NCI-H2081 treated with DMSO at 0.1 percent for 48 hours (cell line): ENCODE measurements at places on chromosomes 12 and 14.

DNA sequence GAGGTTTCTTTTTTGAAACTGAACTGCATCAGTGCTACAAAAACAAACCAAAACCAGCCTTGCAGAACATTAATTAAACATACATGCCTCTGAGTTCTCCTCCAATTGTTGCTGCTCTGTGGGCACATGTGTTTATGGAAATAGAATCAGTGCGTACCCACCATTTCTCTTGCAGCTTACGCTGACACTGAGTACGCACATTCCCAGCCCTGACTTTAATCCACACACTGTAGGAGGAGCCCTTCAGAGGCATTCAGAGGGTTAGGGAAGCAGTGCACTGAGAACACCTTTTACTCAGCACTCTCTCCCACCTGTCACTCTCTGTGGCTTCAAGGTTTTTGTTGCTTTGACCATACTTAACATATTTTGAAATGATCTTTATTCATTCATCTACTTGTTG is 250.5 kb upstream of the PWP1 start:
- DNase-seq, result no peak

DNA sequence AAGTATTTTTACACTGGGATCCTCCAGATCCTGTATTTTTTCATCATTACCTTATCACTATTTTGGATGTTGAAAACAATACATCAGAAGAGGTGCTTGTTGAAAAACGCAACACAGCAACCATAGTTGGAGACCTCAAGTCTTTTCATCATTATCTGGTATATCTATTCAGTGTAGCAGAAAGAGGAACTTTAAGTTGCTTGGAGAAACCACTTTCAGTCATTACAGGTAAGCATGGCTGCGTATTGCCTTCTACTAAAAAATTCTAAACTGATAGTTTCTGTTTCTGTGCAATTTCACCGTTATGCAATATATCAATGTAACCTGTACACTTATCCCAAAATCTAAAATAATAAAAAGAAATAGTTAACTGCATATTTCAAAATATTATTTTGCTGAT is 32.2 kb upstream of the PTPRQ start:
- no peak for DNase-seq

- no peak for DNase-seq
Measured at GRCh38 chr12:42255221-42255865, 17.3 kb upstream of the YAF2 start.

DNA sequence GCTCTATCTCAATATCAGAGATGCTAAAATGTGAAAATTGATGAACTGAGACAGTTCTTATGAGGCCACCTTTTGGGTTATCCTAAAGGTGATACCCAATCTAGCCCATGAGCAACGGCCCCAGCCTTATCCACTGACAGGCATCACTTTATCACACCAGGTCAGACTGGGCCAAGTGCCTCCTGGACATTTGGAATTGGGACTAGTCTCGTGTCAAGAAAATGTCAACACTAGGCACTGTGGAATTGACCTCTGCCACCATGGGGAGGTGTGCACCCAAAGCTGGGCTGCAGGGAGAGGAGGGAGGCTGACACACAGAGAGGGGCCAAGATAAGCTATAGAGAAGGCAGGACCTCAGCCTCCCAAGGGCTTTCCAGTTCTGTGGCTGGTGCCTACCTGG is 78.5 kb upstream of the ZFP36L1 start:
- no peak for DNase-seq

DNA sequence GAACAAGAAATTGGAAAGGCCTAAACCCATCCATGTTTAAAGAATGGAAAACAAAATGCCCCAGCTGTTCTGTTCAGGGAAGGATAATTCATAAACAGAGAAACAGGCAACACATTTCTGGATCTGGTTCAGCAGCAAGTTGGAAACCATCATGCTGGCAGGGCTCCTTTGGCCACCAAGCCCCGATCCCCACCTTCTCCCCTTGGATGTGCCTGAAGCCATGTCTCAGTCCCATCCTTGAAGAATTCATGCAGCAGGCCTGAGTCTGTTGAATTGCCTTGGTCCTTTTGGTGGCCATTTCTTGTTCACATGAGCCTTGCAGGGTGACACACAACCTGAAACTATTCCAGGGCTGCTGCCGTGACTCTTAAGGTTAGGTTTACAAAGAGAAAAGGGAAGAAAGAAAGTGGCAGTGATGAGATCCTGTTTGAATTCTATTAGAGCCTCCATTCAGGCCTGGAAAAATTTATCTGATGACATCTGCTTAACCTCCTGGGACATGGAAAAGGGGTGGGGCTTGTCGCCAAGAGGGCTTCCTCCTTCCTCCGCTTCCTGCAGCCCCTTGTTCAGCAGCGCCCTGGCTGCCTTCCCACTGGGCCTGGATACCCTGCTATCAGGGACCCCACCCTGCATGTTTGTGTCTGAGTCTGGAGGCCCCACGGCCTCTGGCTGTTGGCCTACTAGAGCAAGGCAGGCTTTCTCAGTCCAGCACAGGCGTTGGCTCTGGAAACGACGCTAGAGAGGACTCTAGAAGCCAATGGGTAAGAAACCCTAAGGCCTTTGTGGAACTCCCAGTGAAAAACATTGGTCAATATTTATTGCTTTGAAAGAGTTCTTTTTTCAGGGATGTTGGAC is 341.9 kb downstream of the C12orf75 start:
- no peak for DNase-seq

GRCh38 chr12:51368640-51369517 is 22.3 kb downstream of the GALNT6 start:
- DNase-seq, result no peak

- DNase-seq, result no peak
Measured at GRCh38 chr12:27048822-27049752, 26.7 kb downstream of the MED21 start.

DNA sequence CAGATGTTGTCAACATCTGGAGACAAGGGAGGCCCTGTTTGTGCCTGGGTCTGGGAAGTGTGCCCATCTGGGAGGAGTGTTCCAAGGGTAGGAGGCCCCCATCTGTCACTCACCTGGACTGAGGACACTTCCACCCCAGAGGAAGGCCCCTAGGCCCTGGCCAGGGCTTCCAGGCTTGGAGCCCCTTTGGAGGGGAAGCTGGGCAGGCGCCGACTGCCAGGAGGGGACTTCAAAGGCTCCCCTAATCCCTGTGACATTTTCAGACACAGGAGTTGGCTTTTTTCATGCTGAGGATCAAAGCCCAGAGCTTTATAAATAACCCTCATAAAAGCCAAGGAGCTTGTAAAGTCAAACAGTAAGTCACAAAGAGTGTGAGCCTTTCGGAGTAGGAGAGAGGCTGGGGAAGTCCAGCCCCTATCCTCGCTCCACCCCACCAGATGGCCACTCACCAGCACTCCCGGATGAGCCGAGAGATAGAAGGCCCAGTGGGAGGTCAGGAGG is 17.6 kb upstream of the FAM222A start:
- no peak for DNase-seq

DNA sequence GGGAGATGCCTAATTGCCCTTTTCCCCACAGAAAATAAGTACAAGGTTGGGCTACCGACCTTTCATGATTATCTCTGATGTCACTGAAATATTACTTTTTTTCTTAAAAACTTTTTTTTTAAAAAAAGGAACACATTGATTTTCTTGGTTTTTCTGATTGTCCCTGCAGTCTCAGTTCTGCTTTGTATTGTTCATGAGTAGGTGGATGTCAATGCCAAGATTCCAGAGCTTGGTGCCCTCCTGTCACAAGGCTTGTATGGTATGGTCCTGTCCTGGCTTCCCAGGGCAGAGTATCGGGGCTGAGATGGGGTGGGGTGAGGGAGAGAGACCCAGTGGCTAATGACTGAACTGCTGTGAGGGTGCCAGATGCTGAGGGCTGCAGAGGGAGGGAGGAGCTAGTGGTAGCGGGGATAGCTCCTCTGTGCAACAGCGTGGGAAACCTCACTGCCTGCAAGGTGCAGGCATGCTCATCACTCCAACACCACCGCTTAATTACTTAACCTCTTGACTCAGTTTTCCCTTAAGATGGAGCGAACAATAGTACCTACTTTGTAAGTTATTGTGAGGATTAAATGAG is 4.4 kb upstream of the CTDSP2 start:
- DNase-seq, result no peak

GRCh38 chr12:93164103-93164880 is 213.4 kb upstream of the NUDT4 start:
- no peak for DNase-seq

GRCh38 chr12:124053851-124054250 is 80.8 kb downstream of the ZNF664 start:
- DNase-seq, result no peak

DNA sequence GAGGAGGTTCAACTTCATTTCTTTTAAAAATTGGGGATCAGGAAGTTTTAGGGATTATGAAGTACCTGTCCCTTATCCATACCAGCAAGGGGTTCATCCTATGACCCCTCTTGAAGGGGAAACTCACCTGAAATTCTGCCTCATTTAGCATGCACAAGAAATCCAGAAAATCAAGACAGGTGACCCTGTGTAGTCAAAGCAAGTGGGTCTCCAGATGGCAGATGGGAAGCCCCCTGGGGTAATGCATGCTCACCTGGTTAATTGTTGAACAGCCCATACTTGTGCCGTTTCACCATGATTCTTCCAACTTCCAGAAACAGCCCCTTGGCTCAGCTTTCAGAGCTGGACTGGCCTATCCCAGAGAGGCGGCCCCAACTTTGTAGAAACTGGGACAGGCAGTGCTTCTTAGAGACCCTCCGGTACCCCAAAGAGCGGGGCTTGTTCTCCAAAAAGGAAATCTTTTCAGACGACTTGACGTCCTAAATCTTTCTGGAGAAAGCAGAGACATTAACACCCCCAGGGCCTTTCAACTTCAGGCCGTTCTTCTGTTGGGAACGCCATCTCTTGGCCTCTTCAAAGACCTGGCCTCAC is 66.3 kb upstream of the ESRRB start:
- DNase-seq, result no peak
